ENCODE measurements at places on chromosomes 6 and 20.
A peak's percentile ranks its signal among the peaks of the same experiment; 100 is the strongest.

DNA sequence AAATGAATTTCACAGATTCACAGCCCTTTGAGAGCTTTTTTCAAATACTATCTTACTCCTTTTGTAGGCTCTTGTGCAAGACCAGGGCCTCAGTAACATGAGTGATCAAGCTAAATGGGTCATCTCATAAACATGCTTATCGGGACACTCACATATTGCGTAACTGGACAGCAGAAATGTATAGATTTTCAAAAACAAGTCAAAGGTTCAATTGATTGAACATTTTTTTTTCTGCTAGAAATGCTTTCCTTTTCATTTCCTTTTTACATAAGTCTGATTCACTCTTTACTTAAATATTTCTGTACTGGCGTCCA, 8.7 kb upstream of the SALL4 start:
- DNase-seq, result no peak

GRCh38 chr6:150251566-150252186, 108.8 kb downstream of the PPP1R14C start:
- no peak for DNase-seq

DNA sequence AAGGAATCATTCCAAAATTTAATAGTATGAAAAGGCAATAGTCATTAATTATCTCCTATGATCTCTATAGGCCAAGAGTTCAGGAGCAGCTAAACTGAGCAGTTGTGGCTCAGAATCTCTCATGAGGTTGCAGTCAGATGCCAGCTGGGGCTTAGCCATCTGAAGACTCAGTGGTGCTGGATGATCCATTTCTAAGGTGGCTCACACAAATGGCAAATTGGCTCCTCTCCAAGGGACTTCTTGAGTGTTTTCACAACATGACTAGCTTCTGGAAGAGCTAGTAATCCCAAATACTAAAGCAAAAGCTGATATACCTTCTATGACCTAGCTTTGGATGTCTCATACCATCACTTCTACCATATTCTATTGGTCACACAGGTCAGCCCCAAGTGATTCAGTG, 104.2 kb downstream of the HAO1 start:
- no peak for DNase-seq

DNA sequence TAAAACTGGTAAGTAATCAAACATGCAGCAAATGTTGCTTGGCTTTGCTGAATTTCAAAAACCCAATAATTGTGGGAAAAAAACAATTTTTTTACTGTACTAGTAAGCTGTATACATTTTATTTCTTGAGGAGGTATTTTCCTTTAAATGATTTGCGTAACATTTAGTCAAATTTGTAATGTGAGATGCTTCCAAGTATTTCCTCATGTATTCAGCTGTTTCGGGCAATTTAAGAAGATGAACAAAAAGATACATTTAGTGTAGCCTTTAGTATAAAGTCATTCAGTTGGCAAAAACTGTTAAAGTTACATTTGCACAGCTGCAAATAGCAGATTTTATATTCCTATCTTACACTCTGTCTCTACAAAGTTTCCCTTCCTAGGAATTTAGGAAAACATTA, 186.1 kb upstream of the SCGN start:
- DNase-seq, result no peak

DNA sequence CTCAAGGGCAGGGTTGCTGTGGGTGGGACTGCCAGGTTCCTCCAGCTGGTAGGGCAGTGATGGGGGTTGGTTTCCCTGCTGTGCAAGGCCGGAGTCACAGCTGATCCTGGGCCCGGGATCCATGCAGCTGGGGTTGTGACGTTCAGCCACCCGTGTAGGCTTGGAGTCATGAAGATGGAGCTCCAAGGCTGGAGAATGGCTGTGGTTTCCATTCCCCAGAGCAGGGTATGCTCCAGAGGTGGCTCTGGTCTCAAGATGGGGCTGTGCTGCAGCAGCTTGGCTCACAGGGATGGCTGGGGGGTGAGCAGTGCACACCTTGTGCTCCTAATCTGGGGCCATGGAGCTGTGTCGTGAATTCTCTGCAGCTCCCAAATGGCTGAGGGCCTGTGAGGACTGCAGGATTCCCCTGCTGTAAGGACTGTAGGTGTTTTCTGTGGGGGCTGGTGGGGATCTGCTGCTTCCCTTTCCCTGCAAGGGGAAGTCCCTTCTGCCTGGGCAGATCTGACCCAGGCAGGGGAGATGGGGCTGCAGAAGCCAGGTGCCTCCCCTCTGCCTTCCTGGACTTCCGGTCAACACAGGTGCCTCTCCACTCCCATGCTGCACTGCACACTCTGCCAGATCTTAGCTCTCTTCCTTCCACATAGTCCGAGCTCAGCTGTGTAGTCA, 15.9 kb downstream of the KIF25 start:
- no peak for DNase-seq

GRCh38 chr6:169897601-169898358, 146.4 kb downstream of the ERMARD start:
- DNase-seq, result no peak

GRCh38 chr6:145551164-145551563, 184.2 kb downstream of the EPM2A start:
- no peak for DNase-seq

DNA sequence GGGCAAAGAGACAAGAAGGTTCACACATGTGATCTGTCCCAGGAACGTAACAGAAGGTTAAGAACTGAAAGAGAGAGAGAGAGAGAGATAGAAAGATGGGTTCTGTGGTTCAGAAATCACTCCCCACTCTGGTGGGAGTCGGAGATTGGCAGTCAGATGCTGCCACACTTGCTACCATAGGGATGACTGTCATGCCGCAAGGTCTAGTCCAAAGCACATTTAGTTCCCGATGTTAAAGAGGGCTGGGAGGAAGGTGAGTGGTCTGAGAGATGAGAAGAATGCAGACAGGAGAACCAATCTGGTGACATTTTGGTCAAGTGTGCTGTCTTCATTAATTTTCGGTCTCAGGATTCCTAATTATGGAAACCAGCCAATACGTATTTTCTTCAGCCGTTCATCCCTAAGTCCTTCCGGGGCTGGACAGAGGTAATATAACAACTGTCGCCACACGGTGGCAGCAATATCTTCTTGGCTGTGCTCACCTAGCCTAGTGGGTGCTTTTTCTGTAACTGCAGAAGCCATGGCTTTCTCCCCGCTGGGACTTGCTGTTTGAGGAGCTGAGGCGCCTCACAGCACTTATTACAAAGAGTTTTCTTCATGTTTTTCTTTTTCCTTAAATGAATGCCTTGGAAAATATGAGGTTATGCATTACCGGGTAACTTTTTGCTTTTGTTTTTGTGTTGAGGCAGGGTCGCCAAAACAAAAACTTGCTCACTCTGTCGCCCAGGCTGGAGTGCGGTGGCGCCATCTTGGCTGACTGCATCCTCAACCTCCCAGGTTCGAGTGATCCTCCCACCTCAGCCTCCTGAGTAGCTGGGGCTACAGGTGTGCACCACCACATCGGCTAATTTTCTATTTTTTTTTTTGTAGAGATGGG, 46.0 kb downstream of the SLC35D3 start:
- peak; percentile 83 for DNase-seq

GRCh38 chr6:125001684-125002405, 39.6 kb downstream of the RNF217 start:
- no peak for DNase-seq

DNA sequence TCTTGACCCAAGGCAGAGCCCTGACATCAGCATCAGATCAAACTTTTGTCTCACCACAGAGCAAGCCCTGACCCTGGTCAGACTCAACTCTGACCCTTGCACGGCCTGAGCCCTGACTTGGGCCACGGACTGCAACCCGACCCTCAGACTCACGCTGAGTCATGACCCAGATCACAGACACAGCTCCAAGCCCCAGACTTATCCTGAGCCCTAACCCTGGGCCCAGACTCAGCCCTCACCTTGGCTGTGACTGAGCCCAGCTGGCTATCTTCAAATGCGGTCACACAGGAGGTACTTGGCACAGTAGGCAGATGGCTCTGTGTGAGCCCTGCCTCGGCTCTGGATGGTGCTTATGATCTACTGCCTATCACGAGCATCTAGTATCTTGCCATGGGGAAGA, 602.3 kb downstream of the PTPRT start:
- DNase-seq, result no peak

DNA sequence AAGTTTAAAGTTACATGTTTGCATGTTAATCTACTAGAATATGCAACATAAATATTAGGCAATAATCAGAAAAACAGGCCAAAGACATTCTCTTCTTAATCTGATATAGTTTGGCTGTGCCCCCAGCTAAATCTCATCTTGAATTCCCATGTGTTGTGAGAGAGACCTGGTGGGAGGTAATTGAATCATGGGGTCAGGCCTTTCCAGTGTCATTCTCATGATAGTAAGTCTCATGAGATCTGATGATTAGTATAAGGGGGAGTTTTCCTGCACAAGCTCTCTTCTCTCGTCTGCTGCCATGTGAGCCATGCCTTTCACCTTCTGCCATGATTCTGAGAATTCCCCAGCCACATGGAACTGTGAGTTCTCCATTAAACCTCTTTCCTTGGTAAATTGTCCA, 1241.7 kb upstream of the ADGRB3 start:
- DNase-seq, result no peak

GRCh38 chr6:36815962-36816735, 23.1 kb downstream of the CPNE5 start:
- no peak for DNase-seq

DNA sequence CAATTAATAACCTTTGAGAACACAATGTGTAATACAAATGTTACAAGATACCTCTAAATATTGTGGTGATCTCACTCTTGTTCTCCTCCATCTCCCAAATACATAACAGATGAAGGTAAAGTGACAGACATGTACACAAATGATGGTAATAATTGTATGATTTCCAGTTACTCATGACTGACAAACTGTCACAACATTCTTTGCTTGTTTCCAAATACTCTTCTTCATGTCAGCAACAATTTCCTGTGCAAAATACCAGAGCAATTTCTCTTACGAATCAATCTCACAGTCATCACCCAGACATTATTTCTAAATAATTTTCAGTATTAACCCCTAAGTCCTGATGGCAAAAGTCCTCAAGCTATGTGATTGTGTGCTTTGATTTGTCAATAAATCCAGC, 92.9 kb downstream of the RPS12 start:
- no peak for DNase-seq

- peak; percentile 38 for DNase-seq
Measured at GRCh38 chr20:62627901-62628612, 14.2 kb upstream of the SLCO4A1 start.

GRCh38 chr6:2796861-2797260, 31.7 kb downstream of the WRNIP1 start:
- no peak for DNase-seq

DNA sequence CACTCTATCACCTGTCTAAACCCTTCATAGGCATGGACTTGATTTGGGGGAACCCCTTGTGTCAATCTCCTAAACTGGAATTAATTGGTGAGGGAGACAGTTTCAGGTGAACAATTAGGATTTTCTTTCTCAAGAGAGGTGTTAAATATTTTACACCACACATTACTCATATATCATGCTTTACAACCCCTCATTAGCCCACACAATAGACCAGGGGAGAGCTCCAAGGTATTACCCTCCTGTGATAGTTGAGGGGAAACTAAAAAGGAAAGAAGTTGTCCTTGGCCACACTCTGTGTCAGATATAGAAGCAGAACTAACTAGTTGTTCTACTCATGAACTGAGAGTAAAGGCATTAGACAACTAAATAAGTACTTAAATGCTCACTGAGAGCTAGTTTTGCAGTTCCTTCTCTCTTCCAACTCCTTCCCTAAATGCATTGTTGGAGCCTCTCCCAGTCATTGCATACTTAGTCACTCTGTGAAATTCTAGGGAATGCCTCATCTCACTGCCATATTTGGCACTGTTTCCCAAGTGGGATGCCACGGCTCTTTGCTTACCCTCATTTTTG, 183.7 kb upstream of the CEP162 start:
- DNase-seq, result no peak

GRCh38 chr6:80439721-80440470, 333.4 kb downstream of the BCKDHB start:
- no peak for DNase-seq

- DNase-seq, result peak; percentile 62
Measured at GRCh38 chr6:722077-722524, 29.2 kb upstream of the EXOC2 start.

DNA sequence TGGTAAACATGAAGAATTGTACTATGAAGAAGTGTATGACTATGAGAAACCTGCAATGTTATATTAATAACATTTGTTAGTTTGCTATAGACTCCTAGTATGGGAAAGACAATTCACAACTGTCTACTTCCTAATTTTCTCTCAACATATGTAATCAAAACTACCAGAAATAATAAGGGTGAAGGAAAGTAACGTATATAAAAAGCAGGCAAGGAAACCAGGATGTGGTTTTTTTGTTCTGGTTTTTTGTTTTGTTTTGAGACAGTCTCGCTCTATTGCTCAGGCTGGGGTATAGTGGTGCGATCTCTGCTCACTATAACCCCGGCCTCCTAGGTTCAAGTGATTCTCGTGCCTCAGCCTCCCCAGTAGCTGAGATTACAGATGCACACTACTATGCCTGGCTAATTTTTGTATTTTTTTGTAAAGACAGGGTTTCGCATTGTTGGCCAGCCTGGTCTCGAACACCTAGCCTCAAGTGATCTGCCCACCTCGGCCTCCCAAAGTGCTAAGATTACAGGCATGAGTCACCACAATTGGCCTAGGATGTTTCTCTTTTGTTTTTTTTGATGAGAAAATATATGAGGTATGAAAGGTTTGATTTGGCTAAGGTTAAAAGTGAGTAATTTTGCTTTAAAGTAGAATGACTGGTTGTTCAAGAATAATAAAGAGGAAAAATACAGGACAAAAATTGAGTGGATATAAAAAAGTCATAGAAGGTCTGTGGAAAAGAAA, 83.1 kb downstream of the PTCHD4 start:
- no peak for DNase-seq

DNA sequence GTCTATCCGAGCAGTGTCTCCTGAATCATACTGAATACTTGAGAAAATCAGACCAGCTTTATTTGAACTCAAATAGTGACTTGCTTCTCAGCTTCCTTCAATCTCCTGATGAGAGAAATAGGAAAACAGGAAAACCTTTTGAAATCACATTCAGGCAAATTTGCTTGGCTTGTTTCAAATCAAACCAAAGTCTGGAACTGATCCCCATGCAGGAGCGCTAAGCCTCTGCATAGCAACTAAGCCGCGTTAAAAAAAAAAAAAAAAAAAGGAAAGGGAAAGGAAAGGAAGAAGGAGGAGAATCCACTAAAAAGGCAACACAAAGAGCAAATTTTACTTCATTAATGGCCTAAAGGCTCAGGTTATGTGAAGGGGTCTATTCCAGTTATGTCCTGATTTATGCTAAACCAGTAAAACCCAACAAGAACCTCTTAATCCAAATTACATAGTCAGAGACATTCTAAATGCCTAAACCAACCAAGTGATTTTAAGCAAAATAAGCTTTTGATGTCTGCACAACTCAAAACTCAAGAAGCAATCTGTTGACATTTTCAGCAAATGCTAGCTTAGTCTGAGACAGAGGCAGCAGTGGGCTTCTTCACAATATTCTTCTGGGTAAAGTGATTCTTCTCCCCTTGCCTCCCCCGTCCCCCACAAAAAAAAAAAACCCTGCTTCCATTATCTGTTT, 112.5 kb downstream of the SOBP start:
- no peak for DNase-seq
